NCI-H187 (cell line): ENCODE measurements at places on chromosomes 3 and 15.

GRCh38 chr3:34012102-34012461 is 213.7 kb downstream of the PDCD6IP start:
- no peak for DNase-seq

DNA sequence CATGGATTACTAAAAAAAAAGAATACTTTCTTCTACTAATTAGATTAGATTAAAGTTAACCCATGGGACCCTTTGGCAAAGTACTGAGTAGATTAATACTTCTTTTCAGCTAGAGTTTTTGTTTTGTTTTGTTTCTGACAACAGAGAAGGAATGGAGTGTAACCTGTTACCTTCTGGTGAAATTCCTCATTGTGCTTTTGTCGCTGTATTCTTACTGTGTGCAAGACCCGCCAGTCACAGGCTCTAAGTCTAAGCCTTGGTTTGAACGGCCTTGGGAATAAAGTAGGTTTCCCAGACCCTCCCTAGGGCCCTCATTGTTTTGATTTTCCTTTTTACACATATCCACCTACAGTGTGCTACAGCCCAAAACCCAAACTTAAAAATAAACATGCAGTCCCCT is 171.1 kb upstream of the IL12A start:
- DNase-seq = no peak

- DNase-seq = no peak
Observed at GRCh38 chr3:97917813-97918536, 54.3 kb downstream of the RIOX2 start.

DNA sequence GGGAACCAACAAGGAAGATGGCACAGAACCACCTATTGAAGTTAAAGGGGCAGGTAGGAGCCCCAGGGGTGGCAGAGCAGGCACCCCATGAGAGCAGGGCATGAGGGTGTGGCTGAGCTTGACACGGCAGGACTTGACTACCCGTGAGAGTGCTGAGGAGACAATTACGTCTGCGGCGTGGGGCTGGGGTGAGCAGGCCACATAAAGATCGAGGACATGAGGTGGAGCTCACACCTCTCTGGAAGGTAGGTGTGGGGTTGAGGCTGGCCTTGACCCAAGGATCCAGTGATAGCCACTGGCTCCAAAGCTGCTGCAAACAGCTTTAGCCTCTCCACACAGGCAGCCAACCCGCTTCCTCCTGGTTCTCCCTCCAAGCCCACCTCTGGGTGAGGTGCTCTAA is 64.5 kb downstream of the PCSK6 start:
- DNase-seq = no peak

DNA sequence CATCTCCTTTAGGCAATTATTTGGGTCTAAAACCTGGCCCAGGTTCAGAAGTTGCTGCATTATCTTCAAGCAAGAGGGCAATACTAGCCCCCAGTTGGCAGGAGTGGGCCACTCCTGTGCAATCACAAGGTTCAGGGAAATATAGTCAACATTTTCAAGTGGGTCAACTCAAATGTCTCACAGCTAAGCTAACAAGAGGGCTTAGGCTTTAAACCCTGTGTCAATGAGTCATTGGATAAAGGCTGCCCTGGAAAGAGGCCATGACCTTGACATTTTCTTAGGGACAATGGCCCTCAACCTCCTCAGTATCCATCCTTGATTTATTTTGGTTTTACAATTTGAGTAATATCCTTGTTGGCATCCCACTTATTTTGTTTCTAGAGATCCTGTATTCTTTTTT is 73.5 kb upstream of the DCP1A start:
- no peak for DNase-seq

DNA sequence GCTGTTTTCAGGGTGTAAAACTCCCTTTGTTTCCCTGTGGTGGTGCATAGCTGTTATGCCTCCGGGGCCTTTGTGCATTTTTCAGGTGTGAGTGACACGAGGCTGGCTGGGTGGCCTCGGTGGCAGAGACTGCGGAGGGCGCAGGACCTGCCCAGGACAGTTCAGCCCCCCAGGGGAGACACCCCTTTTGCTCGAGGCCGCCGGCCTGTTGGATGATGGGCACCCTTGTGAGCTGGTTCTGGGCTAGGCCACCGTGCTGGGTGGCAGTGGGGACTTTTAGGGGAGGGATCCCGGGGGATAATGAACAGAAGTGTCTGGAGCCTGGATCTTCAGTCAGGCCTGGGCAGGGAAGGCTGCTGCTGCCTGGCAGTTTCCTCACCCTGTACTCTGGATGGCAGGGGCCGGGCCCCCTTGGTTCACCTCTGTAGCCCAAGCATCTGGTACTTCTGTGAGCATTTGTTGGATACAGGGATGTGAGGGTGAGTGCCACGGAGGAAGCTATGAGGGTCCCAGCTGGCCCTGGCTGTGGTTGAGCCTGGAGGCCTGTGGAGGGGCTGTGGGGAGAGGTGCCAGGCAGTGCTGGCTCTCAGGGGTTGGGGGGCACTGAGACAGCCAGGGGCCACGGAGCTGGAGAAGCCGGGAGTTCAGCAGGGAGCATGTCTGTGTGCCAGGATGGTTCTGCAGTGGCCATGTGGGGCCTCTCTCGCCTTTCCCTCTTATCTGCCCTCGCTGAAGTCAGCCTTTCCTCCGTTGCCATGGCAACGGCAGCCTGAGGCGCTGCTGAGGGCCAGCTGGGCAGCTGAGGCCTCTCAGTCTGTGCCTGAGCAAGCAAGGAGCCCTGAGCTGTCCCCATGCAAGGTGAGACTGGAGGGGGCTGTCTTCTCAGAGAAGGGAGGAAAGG is 49.0 kb downstream of the KY start:
- no peak for DNase-seq

GRCh38 chr3:74288761-74289160 is 325.7 kb downstream of the CNTN3 start:
- no peak for DNase-seq

DNA sequence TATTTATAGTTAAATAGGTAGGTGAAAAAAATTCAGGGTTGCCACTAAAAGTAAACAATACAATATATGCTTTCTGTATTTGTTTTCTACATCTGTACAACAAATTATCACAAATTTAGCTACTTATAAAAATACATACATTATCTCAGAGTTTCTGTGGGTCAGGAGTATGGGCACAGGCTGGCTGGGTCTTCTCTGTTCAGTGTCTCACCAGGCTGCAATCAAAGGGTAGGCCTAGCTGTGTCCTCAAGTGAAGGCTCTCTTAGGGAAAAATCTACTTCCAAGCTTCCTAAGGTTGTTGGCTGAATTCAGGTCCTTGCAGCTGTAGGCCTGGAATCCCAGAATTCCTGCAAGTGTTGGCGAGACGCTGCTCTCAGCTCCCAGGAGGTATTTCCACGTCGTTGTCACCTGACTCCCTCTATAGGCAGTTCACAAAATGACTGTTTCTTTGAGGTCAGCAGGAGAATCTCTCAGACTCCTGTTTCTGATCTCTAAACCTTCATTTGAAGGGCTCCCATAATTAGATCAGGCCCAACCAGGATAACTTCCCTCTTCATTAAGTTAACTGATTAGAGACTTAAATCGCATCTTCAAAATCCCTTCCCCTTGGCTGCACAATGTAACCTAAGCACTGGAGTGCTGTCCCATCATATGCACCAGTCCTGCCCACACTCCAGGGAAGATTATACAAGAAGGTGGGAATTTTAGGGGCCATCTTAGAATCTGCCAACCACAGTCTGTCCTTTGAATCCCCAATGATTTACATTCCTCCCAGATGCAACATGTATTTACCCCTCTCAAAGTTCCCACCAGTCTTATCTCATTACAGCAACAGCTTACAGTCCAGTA is 296.6 kb downstream of the SUCLG2 start:
- DNase-seq = no peak

DNA sequence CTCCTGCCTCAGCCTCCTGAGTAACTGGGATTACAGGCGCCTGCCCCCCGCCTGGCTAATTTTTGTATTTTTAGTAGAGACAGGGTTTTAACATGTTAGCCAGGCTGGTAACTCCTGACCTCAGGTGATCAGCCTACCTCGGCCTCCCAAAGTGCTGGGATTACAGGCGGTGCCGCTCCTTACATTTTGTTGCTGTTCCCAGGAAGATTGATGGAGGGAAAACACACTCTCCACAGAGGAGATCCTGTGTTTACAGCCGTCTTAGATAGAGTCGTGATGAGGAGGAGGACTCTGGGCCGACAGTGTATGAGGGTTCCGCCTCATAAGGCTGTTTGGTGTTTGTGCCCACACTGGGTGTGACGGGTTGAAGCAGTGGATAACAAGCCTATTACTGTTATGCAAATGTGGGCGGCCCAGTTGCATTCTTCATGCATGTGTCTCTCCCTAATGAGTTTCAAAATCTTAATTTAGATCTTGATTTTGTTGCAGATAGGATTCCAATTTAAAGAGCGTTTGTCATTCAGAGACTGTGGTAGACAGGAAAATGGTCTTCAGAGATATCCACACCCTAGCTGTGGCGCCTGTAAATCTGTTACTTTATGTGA is 60.0 kb downstream of the APBA2 start:
- no peak for DNase-seq
